ENCODE measurements at places on chromosomes 3 and 15.

DNA sequence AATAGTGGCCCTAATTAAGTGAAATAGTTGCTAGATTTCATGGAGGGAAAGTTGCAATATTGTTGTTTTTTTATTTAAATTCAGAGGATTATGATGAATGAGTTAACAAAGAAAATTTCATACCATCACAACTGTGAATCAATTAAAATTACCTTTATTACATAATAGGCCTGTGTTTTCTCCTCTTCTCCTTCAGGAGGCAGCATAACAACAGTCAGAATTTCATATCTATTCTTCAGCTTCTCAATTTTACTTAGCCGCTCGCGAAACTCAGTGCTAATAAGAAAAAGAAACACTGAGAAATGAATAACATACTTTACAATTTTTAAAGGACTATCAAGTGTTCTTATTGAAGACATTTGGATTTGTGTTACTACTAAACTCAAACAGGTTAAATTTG, 29.4 kb downstream of the TTC14 start:
- DNase-seq: no peak

GRCh38 chr3:186953011-186953487, 22.7 kb downstream of the ST6GAL1 start:
- DNase-seq: peak; percentile 57

DNA sequence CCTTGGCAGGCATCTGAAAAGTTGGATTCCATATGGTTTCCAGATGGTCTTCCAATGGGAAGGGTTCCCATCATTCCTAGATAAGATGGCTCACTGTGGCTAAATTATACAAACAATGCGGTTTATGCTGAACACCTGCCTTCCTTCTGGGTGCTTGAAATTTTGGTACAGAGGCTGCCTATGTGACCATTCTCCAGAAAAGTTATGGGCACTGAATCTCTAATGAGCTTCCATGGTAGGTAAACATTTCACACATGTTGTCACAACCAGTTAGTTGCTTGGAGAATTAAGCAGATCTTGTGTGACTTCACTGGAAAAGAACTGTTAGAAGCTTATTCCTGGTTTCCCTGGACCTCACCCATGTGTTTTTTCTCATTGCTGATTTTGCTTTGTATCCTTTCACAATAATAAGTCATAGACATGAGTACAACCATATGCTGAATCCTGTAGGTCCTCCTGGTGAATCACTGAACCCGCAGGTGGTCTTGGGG, 30.1 kb downstream of the PLOD2 start:
- DNase-seq: peak; percentile 59

GRCh38 chr15:68265081-68265480, 12.5 kb upstream of the FEM1B start:
- no peak for DNase-seq

GRCh38 chr3:3919316-3919715, 120.1 kb downstream of the LRRN1 start:
- DNase-seq: no peak

DNA sequence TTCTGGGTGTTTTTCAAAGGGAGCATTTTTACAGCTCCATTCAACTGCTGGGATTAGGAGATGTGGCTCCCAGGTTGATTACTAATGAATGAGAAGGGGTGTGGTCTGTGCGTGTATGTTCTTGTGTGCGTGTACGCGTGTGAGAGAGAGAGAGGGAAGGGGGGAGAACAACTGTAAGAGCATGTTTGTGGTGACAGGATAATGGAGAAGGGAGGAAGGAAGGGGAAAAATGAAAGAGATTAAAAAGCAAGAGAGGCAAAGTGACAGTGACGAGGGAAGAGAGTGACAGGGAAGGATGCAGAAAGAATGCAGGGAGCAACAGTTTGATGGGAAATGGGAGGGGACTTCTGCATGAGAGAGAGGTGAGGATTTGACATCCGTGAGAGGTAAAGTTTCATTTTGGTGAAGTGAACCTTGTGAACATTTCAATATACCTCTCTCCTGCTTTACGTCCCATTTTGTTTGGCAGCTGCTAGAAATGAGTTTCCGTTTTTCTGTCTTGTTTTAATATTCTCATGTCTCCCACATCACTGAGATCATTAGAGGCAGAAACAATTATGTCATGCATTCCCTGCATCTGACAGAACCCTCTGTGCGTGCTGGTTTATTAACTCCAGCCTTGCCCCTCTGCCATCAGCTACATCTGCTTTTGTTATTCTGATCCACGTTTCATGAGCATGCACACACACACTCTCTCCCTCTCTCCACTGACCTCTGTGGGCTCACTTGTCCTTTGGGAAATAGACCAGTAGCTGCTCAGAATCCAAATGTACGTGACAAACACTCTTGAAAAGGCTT, 161.6 kb downstream of the GAP43 start:
- peak; percentile 88 for DNase-seq

DNA sequence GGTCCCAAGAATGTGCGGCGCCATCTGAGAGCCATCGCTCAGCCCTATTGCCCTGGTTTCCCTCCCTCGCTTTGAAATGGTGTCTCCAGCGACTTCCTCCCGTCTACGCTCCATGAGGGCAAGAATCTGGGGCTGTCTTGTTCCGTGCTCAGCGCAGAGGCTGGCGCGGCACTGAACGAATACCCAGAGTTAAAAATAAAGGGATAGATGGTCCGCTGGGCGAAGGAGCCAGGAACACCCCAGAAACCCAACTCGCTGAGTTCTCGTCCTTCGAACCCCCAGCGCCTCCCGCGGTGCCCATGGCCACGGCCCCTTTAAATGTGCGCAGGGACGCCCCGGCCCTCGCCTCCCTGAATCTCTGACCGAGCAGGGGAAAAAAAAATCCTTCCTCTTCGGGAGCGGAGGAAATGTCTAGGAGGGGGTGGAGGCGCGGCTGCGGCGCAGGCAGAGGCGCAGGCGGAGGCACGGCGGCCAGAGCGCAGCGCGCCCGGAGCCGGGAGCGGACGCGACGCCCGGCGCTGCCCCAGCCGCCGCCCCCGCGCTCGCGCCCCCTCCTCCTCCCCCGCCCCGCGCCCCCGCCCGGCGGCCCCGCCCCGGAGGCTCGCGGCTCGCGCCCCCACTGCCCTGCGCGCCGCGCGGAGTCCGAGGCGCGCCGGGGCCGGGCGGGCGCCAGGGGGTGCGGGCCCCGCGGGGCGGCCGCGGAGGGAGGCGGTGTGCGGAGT, 8.5 kb upstream of the FGD5 start:
- no peak for DNase-seq

DNA sequence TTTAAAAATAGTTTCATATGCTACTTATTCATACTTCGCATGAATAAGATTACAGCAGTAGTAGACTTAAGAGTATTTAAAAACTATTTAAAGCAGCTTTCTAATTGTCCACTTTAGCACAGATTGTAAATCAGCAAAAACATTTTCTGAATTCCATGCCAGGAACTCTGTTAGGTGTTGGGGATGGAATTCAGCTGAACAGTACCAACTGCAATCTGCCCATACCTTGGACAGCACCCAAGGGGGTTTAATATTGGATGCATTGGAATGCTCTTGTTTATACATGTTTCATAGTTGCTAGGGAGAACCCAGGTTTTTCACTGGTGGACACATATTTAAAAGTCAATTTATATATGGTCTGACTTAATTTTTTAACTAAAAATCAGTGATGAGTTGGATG, 74.8 kb downstream of the PPM1L start:
- no peak for DNase-seq

GRCh38 chr3:196596355-196596754, 27.9 kb downstream of the FBXO45 start:
- no peak for DNase-seq

DNA sequence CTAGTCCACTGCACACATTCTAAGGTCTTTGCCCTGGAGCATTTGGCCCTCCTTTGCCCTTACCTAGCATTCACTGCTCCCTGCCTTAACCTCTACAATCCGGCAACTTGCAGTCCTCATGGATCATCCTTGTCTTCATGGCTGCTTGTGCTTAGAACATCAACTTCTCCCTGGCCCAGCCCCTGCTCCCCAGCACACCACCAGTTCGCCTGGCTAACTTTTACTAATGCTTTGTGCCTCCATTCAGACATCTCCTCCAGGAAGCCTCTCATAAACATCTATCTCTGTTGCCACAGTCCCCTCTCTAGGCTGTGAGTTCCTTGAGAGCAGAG, 57.1 kb downstream of the AAGAB start:
- DNase-seq: no peak

- DNase-seq: no peak
Measured at GRCh38 chr3:150357923-150358607, 50.0 kb upstream of the TSC22D2 start.

GRCh38 chr15:23033979-23034378, 5.4 kb downstream of the TUBGCP5 start:
- DNase-seq: no peak

- peak; percentile 5 for DNase-seq
Measured at GRCh38 chr3:99482191-99482590, 156.2 kb upstream of the COL8A1 start.

DNA sequence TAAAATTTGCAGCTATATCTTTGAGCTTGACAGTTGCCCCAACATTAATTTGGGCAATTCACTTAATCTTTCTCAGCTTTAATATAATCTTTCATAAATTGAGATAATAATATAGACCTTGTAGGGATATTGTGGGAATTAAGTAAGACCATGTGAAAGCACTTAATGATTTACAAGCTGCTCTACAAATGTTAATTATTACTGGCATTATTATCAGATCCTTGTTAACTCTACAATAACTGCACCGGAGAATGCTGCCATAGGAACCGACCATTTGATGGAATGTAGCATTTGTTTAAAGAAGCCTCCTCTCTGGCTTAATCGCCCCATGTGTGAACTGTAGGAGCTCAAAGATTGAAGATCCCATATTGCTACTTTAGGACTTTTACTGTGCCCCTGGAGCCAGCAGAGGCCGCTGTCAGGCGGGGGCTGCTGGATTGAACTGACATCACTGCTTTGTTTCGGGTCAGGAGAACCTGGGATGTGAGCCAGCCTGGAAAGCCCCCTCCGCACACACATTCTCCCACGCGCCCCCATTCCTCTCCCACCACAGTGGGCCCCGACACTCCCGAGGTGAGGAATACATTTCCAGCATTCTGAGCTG, 154.2 kb upstream of the TNIK start:
- DNase-seq: peak; percentile 4

GRCh38 chr15:76084256-76084655, 24.5 kb downstream of the TMEM266 start:
- no peak for DNase-seq

Measured in EL (cell line).